ENCODE measurements at places on chromosomes 6 and 20.

- no peak for DNase-seq
Observed at GRCh38 chr6:116247285-116247684, 6.6 kb downstream of the TSPYL4 start.

- no peak for DNase-seq
Observed at GRCh38 chr20:1513801-1514200, 22.6 kb upstream of the SIRPB2 start.

DNA sequence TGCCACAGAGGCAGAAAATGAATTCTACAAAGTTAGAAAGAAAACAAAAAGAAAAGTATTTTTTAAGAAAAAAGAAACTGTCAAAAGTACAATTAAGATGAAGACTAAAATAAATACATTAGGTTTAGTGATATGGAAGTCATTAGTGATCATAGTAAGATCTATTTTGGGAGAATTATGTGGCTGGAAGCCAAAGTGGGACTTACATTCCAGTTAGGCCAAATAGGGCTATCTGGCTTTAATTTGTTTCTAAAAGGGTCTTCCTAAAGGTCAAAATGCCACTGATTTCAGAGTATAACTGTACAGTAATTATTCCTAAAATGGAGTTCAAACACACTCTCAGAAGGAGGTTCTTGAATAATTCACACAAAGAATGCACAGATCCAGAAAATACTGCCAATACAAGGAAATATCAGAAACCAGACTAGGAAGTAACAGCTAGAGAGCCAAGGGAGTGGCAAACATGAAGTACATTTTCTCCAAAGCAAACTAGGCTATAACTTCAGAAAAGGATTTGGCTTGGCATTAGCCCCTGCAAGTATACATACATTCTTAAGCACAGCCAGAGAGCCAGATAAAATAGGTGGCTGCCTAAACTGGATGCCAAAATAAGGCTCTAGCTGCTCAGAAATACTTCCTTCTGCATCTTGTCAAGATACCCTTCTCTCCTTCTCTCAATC lies 45.3 kb downstream of the PDSS2 start:
- DNase-seq = no peak

DNA sequence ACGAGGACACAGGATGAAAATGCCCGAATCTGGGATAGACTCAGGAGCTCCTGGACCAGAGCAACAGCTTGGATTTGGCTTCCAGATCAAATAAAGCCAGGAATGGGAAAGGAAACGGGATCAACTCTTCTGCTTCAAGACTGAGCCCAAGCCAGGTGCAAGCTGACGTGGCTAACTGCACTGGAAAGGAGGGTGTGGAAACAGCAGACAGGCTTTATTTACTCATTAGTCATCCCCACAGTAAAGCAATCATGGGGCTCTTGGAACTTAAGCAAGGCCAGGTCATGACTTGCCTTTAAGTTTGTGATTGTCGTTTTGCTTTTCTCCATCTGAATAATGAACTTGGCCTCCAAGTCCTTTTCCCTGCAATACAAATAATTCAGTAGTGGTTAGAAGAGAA lies 45.2 kb downstream of the KIF16B start:
- no peak for DNase-seq

- DNase-seq = no peak
Observed at GRCh38 chr6:148064406-148065134, 278.1 kb upstream of the SASH1 start.

DNA sequence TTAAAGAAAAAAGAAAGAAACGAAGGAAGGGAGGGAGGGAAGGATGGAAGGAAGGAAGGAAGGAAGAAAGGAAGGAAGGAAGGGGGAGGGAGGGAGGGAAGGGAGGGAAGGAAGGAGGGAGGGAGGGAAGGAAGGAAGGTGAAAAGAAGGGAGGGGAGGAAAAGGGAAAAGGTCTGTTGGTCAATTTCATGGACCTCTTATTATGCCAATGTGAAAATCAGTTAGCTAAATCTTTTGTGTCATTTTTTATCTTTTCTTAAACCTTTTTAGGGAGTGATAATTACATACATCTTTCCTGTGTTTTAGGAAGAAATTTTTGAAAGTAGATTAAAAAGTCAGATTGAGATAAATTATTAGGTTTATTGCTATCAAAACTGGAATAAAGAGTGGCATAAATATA lies 670.2 kb upstream of the CITED2 start:
- no peak for DNase-seq

DNA sequence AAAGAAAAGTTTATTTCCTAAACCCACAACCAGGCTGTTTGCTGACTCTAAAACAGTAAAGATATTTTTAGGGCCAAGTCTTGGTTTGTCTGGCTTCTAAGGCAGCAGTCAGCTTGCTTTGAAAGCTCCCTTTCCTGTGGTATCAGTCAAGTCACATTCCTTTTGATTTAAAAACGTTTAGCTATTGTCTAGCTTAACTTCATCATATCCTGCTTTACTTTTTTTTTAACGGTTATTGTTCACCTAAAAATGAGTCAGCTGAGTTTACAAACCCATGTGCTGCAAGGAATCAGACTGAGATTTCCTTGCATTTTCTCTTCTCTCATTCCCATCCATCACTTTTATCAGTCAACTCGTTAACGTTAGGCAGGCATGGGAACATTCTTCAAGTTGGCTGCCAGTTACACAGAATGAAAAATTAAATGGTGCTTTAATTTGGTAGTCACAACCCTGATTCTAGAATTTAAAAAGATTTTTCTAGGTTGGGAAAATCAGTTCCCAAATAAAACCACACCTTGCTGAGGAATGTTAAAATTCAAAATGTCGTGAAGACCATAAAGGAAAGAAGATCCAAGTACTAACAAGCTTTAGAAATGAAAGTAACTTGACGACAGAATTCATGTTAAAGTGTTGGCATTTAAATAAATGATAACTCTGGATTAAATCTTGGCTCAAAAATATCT lies 45.9 kb downstream of the ELOVL5 start:
- DNase-seq = no peak

DNA sequence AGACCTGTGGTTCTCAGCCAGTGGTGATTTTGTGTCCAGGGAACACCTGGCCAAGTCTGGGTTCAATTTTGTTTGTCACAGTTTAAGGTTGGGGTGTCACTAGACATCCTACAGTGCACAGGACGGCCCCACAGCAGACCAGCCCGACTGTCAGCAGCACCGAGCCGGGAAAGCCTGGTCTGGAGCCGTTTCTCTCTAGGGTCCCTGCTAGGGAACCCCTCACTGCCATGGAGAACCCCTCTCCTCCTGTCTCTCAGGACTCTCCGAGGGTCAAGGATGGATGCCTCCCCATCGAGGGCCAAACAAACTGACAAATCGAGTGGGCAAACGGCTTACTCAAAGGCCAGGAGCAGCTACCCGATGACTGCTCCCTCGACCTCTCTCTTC lies 15.8 kb upstream of the STX16 start:
- DNase-seq = no peak

DNA sequence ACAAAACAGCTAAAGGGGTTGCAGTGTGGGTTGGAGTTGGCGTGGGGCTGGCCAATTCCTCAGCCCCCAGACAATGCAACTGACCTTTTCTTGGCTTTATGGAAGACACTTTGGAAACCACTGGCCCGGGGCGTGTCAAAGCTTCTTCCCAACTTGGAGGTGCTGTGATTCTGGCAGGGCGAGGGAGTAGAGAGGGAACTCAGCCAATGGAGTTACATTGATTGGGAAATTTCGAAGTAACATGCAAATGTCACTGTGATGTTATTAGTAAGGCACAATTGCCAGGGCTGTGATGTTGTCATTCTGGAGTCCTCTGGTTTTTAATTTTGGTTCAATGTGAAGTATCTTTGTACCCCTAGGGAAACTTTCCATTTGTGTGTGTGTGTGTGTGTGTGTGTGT lies 41.5 kb upstream of the EPB41L1 start:
- no peak for DNase-seq

DNA sequence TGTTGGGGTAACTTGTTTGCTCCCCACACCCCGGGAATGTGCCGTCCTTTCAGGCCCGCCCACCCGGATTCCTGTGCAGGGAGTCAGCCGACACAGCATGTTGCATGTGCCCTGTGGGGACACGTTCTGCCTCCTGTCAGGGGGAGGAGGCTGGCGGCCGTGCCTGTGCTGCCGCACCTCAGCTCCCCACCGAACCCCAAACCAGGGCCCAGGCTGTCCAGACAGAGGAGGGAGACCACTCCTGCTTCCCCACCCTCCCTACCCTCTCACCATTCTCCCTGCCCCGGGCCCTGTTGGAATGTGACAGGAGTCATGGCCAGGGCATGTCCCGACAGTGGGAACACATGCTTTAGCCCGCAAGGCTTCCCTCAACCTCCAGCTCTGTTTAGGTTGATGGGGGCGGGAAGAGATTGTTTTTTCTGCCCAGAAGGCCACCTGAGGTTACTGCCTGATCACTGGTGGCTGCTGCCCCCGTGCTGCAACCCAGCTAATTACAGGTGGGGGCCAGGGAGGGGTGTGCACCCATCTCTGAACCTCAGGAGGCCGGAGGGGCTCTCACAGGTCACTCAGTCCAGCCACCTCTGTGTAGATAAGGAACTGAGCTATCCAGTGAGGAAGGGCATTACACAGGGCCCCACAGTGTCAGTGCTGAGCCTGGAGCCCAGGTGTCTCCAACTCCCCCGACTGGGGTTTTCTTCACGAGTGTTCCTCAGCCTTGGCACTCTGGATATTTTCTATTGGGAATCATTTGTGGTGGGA lies 13.6 kb downstream of the LRRC73 start:
- DNase-seq = no peak

- no peak for DNase-seq
Observed at GRCh38 chr6:138920906-138921305, 67.1 kb downstream of the REPS1 start.

DNA sequence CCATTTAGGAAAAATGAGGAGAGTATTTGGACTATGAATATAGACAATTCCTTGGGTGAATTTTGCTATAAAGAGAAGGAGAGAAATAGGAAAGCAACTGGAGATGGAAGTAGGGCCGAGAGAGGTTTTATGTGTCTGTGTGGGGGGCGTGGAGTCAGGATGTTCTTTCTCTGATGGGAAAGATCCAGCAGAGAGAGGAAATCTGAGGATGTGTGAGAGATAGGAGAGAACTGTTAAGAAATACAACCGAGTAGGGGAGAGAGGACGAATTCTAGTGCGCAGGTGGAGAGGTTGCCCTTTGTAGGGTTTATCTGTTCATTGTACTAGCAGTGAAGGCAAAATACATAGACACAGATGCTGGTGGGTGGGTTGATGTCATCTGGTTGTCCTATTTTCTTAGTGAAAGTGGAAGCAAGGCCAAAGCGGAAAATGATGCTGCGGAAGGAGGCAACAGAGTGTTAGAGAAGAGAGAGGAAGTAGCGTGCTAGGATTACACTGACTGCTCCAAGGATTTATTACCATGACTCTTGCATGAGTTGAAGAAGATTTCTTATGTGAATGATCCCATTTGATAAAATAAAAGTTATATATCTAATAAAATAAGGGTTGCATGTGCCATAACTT lies 57.7 kb downstream of the CLVS2 start:
- DNase-seq = no peak

DNA sequence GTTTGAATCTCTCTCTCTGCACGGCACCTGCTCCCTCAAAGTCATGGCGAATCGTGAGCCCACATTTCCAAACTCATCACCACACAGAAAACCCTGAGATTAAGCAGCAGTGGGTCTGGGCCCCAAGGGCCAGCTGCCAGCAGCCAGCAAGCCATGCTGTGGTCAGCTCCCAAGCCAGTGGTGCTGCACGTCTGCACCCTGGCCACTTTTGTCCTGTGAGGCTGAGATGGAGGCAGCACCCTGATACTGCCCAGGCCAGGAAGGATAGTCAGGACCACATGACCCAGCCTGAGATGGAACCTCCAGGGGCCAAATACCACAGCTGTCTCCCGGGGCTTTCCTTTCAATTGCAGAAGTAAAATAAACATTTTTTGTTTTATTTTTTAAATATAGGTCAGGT lies 93.9 kb downstream of the PRND start:
- no peak for DNase-seq

DNA sequence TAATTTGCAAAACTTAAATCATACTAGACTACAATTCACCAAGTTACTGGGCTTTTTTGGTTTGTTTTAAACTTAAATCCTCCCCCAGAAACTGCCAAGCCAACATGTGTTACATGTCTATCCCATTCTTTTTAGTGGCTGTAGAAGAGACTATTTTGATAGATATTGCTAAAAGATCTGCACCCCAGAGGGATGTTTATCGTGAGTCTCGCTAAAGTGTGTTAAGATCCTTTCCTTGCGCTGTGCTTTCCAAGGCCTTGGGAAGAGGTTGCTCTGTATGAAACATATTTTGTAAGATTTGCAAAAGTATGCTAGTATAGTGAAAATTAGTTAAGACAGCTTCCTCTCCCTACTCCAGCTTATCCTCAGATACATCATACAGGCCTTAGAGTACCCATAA lies 63.0 kb downstream of the GPX5 start:
- no peak for DNase-seq

- no peak for DNase-seq
Observed at GRCh38 chr20:4060064-4060795, 44.9 kb upstream of the RNF24 start.

DNA sequence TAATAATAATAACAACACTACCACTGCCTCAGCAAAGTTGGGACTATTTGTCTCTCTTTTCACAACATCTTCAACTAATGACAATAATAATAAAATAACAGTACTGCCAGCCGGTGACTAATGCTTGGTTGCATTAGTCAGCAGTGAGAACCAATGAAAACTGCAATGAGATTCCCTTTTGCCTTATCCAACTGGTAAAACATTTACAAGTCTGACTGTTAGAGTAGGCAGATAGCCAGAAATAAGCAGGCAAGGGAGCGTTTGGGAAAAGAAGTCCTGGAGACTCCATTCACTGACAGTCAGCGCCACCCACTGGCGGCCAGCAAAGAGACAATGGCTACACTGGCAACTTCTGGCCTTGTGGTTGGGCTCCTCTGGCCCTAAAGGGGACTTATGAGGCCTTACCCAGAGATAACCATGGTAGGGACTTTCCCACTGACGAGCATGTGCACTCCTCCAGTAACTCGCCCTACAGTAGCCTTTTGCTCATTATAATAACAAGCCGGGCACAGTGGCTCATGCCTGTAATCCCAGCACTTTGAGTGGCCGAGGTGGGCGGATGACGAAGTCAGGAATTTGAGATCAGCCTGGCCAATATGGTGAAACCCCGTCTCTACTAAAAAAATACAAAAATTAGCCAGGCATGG lies 3.4 kb upstream of the NSFL1C start:
- no peak for DNase-seq

- DNase-seq = peak; percentile 65
Observed at GRCh38 chr6:292506-293192, 362 bp downstream of the DUSP22 start.

All from stimulated activated CD4-positive, alpha-beta T cell treated with anti-CD3 and anti-CD28 coated beads, Interleukin-15, amount 100 ng/mL, for 48 hours (primary cell).